Cardiac ventricle fibroblast (primary cell): ENCODE measurements at places on chromosomes 3 and 15. TPM values are rescaled to one million over a fixed set of nuclear protein-coding genes. Genes with fewer than 3 reads are reported as not detected.

Gene LPCAT4
- 6.5 and 9.9 TPM in 2 replicates for total RNA-seq

Gene GPR62
- total RNA-seq: 0.12 TPM in 1 of 2 replicates, not detected in the other

Gene SPATA12
- 0.12 TPM in 1 of 2 replicates, not detected in the other for total RNA-seq

Gene EIF4G1
- 253 and 283 TPM in 2 replicates for total RNA-seq
